Esophagus (tissue), 2 donors: ENCODE measurements at places on chromosomes 7 and 10. TPM values are rescaled to one million over a fixed set of nuclear protein-coding genes. Genes with fewer than 3 reads are reported as not detected.

SPDYE2 gene
- polyA plus RNA-seq: not detected

HTR7 gene
- polyA plus RNA-seq: 0.10 TPM

CLRN3 gene
- polyA plus RNA-seq: not detected

EGFR gene
- 12.8 TPM for polyA plus RNA-seq

UTF1 gene
- not detected for polyA plus RNA-seq

SNX10 gene
- 0.44 TPM for polyA plus RNA-seq

IL2RA gene
- 0.18 TPM for polyA plus RNA-seq

PRKCQ gene
- polyA plus RNA-seq: 0.62 TPM

NAT16 gene
- polyA plus RNA-seq: not detected

RBP3 gene
- polyA plus RNA-seq: not detected

KNDC1 gene
- polyA plus RNA-seq: 0.39 TPM

PAX2 gene
- not detected for polyA plus RNA-seq

ELFN1 gene
- 0.16 TPM for polyA plus RNA-seq

VSTM4 gene
- polyA plus RNA-seq: 0.31 TPM

TWIST1 gene
- 2.6 TPM for polyA plus RNA-seq

GRM3 gene
- 0.02 TPM for polyA plus RNA-seq

CHCHD2 gene
- 148 TPM for polyA plus RNA-seq

AQP1 gene
- 49.8 TPM for polyA plus RNA-seq

RASA4B gene
- polyA plus RNA-seq: 4.9 TPM

OR13A1 gene
- polyA plus RNA-seq: 0.86 TPM

LRRD1 gene
- polyA plus RNA-seq: not detected

POM121 gene
- polyA plus RNA-seq: 10.8 TPM

UCMA gene
- not detected for polyA plus RNA-seq

VWC2 gene
- polyA plus RNA-seq: 0.02 TPM

MYL10 gene
- not detected for polyA plus RNA-seq

GFRA1 gene
- 0.73 TPM for polyA plus RNA-seq

ITGA8 gene
- polyA plus RNA-seq: 3.6 TPM

TLX1 gene
- not detected for polyA plus RNA-seq

ACSM6 gene
- polyA plus RNA-seq: not detected

CPXM2 gene
- 1.5 TPM for polyA plus RNA-seq

ZNF746 gene
- 5.1 TPM for polyA plus RNA-seq

OPN1SW gene
- polyA plus RNA-seq: not detected

CCL24 gene
- polyA plus RNA-seq: not detected

TRIL gene
- 0.55 TPM for polyA plus RNA-seq

FXYD4 gene
- polyA plus RNA-seq: not detected

LRRC18 gene
- polyA plus RNA-seq: not detected

GDF10 gene
- 0.33 TPM for polyA plus RNA-seq

RPP30 gene
- polyA plus RNA-seq: 25.0 TPM

CPA1 gene
- 0.20 TPM for polyA plus RNA-seq

NPTX2 gene
- polyA plus RNA-seq: 1.6 TPM

SPRN gene
- polyA plus RNA-seq: 0.11 TPM
